NCI-H1436 (cell line): ENCODE measurements at places on chromosomes 6 and 20.

DNA sequence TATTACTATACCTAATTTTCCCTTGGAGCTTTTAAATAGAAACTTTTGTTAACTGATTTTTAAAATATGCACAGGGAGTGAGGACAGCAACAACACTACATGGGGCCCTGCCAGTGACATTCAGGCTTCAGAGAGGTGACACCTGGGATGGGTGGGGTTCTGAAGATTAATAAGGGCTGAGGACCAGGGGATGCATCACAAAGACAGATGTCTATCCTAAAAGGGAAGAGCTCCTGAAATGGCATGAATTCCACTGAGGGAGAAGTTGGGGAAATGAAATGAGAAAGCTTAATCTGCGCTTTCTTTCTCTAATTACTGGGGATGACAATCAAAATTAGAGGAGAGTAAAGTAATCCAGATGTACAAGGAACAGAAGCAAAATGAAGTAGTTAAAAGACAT, 162.8 kb downstream of the BTBD9 start:
- no peak for DNase-seq

DNA sequence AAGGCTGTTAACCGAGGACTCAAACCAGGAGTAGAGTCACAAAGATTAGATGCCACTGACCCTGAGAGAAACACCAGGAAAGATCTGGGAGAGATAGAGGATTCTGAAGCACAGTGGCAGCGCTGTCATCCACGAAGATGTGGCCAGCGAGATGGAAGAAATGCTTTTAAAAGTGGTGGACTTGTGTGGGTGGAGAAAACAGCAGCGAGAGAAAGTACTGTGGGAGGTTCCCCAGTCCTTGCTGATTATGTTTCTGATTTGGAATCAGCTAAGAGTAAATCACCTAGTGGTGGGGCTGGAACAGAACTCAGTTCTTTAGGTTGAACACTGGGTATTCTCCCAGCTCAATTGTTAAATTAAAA, 435 bp upstream of the ZNF322 start:
- DNase-seq = no peak

DNA sequence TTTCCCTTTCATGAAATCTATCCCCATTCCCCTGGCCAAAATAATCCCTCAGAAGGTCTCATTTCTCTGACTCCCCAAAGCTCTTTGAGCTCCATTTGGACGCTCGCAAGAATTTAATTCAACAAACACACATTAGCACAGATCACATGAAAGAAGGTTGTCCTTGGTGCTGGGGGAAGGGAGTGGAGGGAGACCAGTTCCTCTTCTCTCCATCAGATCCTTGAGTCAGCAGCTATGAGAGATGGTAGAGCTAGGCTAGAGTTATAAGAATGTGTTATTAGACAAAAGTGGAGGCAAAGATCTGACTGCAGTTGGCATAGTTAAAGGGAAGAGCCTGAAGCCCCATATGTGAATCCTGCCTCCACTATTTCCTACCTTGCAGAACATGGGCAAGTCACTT, 184.2 kb upstream of the CDYL start:
- no peak for DNase-seq

DNA sequence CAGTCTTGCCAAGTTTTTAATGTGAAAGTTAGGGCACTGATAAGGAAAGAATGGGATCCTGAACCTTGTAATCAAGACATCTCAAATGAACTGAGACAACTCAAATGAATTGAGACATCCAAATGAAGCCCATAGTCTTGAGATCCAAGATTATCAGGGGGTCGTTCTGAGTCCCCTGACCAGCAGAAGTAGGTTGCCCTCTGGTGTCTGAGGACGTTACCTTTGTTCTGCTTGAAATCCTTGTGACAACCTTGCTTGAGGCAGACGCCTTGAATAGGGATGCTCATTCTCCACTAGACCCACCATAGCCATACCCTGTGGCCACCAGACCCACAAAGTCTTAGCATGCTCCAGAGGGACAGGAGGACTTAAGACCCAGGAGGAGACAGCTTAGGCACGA, 37.7 kb downstream of the ZBTB9 start:
- DNase-seq = no peak

DNA sequence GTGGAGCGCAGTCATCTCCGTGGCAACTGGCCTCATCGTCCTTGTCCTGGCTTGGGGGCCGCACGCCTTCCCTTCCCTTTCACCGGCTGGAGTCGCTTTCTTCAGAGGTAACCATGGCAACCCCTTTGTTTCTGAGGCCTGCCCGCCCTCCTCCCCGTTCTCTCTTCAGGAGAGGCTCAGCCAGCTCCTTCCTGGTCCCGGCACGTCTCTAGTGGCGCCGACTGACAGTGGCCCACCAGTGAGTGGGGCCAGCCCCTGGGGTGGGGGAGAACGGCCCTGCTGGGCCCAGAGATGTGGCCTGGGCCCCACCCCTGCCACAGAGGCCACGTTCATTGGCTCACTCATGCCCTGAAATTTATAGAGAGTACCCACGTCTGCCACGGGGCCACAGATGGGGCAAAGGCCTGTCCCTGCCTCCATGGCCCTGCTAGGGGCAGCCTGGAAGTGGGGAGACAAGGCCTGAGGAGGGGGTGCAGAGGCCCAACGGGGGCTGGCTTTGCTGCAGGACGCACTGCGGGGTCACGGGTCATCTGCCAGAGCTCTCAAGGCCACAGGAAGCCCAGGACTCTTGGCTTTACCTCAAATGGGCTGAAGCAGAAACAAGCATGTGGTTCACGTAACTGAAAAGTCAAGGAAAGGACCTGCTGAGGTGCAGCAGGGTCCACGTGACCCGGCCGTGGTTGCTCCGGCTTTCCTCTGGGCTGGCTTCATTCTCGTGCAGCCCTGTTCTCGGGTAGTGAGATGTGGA, 1.4 kb upstream of the OSBPL2 start:
- DNase-seq = peak; percentile 44

DNA sequence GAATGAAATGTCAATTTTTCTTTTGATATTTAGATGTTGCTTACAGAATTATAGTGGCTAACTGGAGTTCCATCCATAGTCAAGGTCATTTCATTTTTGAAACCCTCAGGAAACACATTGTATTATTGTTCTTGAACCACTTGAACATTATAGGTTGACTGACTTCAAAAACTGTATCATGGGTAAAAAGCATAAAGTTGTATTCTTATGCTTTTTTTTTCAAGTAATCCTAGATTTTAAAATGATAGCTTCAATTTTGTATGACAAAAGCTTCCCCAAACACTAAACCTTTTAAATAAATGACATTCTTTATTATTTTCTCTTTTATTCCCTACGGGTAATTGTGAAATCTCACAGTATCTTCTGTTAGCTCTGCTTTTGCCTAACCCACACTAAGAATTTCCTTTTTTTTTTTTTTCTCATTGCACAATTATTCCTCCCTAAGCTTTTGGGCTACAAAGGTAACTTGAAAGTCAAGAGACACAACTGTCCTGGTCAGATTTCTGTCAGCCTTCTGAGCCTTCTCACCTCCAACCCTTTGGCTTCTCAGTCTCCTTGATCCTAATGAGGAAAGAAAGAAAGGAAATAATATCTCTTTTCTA, 36.9 kb upstream of the LAMA4 start:
- DNase-seq = no peak

DNA sequence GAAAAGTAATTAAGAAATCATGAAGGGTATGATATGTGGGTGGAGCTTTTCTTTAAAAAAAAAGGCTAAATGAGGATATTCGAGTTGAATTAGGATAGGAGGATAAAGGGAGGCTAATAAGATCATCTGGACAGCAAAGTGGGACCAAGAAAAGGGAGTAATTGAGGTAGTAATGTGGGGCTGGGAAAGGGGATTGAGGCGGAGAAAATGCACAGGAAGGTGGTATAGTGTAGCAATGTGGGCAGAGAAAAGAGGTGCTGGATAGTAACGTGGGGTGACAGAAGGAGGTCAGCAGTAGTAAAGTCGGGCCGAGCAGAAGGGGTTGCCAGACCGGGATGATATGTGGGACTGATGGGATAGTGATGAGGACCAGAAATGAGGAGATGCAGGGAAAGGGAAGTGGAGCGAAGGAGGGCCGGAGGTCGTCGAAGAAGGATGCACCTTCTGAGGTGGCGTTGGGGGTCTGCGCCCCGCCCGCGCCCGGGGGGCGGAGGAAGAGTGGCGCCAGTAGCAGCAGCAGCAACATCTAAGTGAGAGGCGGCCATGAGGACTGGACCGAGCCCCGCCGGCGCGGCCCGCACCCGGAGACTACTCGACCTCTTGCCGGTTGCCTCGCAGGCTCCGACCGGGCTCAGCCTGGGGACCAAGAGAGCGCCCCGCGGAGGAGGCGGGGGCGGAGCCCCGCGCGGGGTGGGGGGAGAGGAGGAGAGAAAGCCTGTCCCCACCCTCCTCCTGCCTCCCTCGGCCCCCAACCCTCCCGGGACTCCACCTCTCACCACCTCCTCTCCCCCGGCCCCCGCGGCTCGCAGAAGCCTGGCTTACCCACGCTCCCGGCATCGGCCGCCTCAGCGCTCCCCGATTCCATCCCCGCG, 887 bp downstream of the GABBR1 start:
- peak; percentile 71 for DNase-seq

- DNase-seq = no peak
Measured at GRCh38 chr20:48349656-48350055, 478.1 kb downstream of the PREX1 start.

DNA sequence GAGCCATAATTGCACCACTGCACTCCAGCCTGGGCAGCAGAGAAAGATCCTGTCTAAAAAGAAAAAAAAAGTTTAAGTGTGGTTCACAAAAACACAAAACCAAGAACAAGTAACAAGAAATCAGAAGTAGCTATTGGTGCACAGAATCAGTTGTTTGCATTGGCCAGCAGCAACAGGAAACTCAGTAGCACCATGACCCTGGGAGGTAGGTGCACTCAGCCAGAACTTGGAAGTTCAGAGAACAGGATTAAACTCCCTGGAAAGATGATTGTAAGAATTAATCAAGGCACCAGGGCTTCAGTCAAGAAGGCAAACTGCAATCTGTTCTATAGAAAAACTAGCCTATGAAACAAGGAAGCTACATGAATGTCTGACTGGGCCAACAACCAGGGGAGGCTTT, 267.9 kb downstream of the COL12A1 start:
- no peak for DNase-seq

DNA sequence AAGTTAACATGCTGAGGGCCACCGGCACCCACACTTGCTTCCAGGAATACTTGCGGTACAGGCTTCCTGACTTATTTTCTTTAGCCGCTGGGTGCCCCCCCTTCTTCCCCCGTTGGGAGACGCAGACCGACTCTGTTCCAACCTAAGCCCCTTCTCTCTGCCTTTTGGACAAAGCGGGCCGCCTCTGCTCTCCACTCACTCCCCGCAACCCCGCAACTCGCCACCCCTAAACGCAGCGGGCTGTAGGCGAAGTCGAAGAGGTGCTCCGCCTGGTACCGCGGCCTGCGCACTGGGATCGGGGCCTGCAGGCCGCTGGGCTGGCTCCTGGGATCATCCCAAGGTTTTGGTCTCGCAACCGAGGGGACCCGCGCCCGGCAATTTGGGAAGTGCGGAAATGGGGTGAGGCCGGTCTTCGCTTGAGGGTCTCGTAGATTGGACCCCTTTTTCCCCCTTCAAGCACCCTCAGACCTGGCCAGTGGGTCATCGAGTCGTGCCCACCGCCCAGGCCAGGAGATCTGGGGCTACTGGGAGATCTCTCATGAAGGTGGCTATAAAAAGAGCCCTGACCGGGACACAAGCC, 4.7 kb upstream of the FOXF2 start:
- DNase-seq = no peak

GRCh38 chr20:54237116-54237943, 29.4 kb downstream of the PFDN4 start:
- no peak for DNase-seq

- DNase-seq = no peak
Measured at GRCh38 chr6:24891004-24891403, 44.8 kb downstream of the RIPOR2 start.

- no peak for DNase-seq
Measured at GRCh38 chr20:9028419-9028818, 40.5 kb upstream of the PLCB4 start.
